Activated T-helper 1 cell treated with anti-CD3 and anti-CD28 coated beads, Interleukin-12 subunit alpha, Interleukin-12 subunit beta, Interleukin-2, Interleukin-4 antibody, amounts not matched to agents 30 ng/mL and 10 ng/mL and 1 ng/mL, durations not matched to agents 14 hours and 24 hours and 36 hours (primary cell): ENCODE measurements at places on chromosomes 11 and 22. TPM values are rescaled to one million over a fixed set of nuclear protein-coding genes. Genes with fewer than 3 reads are reported as not detected.

Gene TREH
- total RNA-seq, result not detected in 2 replicates

Gene SCO2
- total RNA-seq, result 8.7 and 14.8 TPM in 2 replicates

GRCh38 chr11:117064275-117064674, 34.0 kb downstream of the SIK3 start:
- no peak for DNase-seq

GRCh38 chr22:20106205-20106848, 9.6 kb upstream of the RANBP1 start:
- no peak for DNase-seq

- DNase-seq, result no peak
Observed at GRCh38 chr11:119347242-119347641, 737 bp upstream of the MFRP start.

- no peak for DNase-seq
Observed at GRCh38 chr11:17648528-17648927, 70.8 kb upstream of the MYOD1 start.
